ENCODE measurements at places on chromosomes 4 and X. TPM values are rescaled to one million over a fixed set of nuclear protein-coding genes. Genes with fewer than 3 reads are reported as not detected.

The MAGEC2 gene
- not detected for total RNA-seq

The SLC10A4 gene
- total RNA-seq: 0.06 TPM

The MSANTD1 gene
- total RNA-seq: 0.82 TPM

The GAGE12E gene
- total RNA-seq: not detected

The DMP1 gene
- total RNA-seq: not detected
